ENCODE measurements at places on chromosomes 7 and 10.

DNA sequence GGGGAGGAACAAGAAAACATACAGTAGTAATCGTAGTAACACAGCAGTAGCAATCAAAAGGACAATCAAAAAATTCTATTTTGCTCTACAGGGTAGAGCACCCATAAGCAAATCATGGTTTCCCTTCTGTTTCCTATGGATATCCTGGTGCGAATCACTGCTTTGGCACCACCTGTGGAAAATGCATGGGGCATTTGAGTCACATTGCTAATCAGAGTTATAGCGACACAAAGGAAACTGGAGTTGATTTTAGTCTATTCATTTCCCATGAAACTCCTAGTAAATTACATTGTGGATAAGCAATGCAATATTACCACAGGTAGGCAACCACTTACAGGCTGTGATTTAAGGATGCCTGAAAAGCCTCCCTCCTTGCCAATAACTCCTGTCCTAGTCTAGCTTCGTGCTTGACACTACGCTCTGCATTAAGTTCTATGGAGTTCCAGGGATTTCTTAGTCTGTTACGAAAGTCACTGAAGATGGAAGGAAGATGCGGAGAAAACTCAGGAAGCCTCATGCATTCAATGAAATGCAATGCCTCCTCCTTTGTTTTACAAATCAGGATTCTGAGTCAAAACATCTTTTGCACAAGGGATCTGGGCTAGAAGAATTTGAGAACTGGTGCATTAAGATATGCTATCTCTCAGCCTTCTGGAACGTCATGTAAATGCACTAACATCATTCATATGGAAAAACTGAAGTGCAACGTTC lies 188.4 kb downstream of the DGKI start:
- DNase-seq, result no peak

DNA sequence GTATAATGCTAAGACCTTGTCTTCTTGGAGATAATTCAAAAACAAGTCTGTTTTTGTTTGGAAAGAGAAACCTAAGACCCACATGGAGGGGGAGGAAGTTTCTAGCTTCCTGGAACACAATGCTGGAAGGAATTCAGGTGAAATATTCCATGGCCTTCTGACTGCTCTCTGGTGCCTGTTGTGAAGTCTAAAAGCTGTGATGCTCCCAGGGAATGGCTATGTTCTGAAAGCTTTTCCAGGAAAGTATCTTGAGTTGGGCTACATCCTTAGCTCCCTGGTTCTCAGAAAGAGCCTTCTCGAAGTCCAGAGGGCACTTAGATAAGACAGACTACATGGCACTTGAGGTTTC lies 12.5 kb upstream of the PFKP start:
- no peak for DNase-seq

DNA sequence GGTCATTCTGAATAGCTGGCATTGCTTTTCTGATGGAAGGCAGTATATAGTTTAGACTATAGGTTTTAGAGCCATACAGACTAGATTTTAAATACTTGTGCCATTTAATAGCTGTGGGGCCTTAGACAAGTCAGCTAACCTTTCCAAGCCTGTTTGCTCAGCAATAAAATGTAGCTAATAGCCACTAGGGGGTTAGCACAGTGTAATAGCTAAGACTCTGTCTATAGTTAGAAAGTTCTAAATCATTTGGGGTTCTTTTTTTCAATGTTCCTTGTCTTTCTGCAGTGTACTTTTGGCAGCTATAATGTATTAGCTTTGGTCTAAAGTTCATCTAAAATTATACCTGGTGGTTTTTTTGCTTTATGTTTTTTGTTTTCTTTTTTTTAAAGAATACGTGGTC lies 7.5 kb upstream of the KIFBP start:
- DNase-seq, result no peak

- DNase-seq, result no peak
These were observed 23.1 kb downstream of the CNPY1 start for GRCh38 chr7:155523168-155523675.

DNA sequence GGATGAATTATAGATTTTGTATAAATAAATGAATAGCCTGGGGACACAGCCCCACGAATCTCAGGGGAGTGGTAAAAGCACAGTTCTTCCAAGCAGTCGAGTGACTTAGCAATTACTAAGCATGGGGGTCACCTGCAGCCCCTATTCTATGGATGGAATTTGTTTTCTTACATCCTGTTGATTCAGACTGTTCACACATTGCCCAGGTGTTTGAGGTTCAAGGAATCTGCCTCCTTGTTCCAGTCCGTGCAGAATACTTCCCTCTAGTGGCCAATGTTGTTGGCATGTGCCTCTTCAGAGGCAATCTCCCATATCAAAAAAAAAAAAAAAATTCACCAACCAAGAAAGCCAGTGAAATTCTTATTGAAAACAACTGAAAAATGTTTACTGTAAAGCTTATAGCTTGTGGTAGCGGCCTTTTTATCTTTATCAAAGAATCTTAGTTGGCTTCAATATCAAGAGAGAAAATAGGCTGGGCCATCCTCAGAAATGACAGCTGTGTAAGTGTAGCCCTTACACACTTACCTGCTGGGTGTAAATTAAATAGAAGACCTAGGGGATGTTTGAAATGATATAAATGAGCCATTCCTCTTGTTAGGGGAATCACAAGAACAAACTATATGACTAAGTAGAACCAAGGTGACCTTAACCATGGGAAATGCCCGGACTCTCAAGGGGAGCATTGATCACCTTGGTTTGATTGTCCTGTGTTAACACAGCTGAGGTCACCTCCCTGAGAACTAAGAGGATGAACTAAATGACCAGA lies 7.8 kb downstream of the LIPM start:
- DNase-seq, result peak; percentile 58

- no peak for DNase-seq
These were observed 235.4 kb downstream of the ZNF716 start for GRCh38 chr7:57685418-57685817.

GRCh38 chr10:49359349-49360270 lies 36.3 kb downstream of the DRGX start:
- DNase-seq, result no peak

DNA sequence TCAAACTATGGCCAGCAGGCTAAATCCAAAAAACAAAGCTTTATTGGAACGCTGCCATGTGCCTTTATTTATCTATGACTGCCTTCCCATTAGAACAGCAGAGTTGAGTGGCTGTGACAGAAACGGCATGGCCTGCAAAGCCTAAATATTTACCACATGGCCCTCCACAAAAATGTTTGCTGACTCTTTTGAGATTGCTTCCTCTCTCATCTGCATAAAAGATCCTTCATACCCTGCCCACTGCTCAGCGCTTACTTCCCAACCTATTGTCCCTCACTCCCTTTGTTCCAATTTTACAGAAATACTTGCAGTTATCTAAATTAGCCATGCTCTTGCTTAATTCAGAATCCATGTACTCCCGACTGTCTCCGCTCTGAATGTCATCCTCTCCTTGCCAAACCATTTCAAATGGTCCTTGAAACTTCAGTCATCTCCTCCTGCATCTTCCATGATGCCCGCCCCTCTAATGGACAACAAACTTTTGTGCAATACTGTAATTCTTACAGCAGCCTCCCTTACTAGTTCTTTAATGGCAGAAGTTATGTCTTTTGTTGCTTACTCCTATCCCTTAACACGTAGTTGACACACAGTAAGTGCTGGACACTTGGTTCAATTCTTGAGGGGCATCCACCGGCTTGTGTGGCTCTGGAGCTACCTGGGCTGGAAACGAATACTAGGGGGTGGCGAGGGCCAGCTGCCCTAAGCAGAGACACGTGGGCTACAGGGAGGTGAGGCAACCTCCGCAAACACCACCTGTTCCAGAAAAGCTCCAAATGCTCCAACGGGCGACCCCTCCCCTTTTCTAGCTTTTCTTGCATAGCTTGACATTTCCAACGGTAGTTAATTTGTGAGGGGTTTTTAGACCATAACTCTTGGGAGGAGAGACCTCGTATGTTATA lies 832 bp downstream of the XRCC2 start:
- DNase-seq, result no peak

- no peak for DNase-seq
These were observed 38.1 kb downstream of the FOXK1 start for GRCh38 chr7:4720225-4720624.

- no peak for DNase-seq
These were observed 80.3 kb upstream of the RHOBTB1 start for GRCh38 chr10:61024151-61024855.

DNA sequence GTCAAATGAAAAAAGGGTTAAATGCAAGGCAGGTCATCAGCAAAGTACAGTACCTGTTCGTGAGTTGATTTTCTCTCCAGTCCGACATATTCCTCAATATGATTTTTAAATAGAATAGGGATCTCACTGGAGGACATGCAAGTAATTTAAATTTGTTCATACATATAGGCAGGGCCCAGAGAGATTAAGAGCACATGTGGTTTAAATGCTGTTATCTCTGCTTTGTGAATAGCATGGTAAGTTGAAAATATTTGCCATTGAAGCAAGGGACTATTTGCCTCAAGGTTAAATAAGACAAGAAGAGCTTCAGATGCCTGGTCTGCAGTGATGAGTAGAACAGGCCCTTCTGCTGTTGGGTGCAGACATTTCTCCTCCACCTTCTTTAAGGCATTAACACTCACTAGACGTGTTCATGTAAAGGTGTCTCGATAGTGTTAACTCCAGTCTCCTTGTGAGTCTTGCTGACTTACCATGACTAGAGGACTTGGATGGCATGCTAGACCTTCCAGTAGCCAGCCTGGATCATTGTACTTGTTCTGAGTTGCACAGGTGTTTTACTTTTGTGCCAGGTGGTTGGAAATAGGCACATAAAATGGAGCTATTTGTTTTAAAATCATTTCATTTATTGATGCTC lies 15.6 kb upstream of the AKR1C3 start:
- no peak for DNase-seq

GRCh38 chr7:5342631-5343030 lies 59.9 kb downstream of the SLC29A4 start:
- no peak for DNase-seq

GRCh38 chr7:68321076-68321639 lies 1277.1 kb upstream of the AUTS2 start:
- peak; percentile 5 for DNase-seq

DNA sequence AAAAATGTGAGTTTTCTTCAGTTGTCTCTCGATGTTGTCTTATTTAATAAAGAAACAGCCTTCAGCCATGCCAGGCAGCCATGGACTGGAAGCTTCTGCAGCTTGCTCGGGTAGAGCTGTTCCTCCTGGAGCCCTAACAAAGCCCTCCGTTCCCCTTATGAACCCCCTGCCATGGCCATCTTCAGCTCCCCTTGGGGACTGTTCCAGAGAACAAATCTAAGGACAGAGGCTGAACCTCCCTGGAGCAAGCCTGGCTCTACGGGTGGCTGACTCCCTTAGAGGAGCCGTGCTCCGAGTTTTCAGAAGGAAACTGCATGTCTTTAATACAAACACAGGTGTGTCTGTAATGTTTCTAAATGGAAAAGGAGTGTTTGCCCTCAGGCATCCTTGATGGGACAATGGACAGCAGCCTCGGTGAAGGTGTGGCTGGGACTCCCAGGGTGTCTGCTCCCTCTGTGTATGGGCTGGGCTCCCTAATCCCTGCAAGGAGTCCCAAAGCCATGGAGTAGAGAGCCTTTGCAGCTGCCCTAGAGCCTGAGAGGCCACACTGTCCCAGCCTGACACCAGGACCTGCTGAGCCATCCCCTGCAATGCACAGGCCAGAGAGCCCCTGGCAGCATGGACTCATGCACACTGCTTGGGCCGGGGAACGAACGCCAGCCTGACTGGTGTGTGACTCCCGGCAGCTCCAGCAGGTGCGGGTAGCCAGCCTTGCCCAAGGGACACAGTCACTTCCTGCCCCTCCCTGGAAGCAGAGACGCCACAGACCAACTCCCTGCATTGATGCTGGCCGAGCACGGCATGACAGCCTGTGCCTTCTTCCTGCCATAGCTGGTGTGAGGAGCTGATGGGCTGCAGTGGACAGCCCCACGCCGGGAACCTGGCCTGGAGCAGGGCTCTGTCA lies 381.8 kb downstream of the TCERG1L start:
- DNase-seq, result no peak

GRCh38 chr10:35608328-35608672 lies 3.2 kb downstream of the GJD4 start:
- DNase-seq, result no peak

GRCh38 chr7:65509368-65510186 lies 135.9 kb downstream of the ZNF92 start:
- no peak for DNase-seq

- no peak for DNase-seq
These were observed 52.0 kb downstream of the KLRG2 start for GRCh38 chr7:139431459-139431858.

- DNase-seq, result no peak
These were observed 26.4 kb downstream of the RNF216 start for GRCh38 chr7:5754981-5755599.

DNA sequence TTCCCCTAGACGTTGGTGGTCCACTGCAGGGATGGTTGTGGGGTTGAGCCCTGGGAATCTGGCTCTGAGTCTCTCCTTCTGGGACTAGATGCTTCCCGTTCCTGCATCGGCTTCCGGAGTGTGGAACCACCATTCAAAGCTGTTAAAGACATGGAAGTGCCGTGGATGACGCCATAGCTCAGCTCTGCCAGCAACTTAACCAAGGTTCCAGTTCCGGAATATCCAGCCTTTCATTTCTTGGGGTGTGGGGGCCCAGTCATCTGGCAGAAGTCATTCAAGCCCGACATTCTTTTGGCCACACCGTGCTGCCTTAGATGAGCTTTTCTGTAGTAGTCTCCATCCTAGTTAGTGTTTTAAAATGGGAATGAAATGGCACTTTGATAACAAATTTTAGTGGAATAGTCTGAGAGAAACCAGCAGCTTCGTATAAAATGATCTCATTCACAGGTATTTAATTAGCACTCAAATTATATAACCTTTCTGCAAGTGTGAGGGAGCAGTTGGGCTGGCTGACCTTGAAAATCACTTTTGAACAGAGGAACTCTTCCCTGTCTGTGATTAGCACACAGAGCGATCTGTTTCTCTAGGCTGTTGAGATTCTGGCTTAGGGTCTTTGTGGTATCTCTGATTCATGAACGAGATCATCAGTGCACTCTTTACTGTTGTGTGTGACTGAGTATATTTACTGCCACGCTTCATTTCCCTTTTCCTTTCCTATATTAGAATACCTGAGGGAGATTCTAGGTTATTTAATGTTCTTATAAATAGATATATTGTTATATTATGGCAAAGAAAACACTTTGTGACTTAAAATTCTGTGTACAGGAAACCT lies 19.9 kb downstream of the LMTK2 start:
- DNase-seq, result no peak

DNA sequence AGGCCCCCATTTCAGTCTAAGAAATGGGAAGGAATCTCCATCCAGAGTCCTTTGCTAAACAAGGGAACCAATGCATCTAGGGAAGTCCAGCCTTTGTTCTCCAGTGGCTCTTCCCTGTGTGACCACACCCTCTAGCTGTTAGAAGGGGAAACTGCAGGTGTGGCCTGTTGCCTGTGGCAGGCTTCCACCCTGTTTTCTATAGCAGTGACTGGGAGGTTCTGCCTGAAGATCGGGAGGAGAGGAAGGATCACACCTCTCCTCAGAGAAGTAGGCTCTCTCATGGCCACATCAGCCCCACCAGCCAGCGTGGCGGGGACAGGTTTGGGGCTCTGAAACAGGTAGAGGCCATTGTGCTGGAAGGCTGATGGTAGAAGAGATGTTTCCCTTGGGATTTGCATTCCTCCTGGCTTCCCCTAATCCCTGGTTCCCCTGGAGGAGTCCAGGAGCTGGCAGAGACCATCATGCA lies 47.7 kb upstream of the TRIM8 start:
- DNase-seq, result peak; percentile 79
